Testis (tissue), 5 donors: ENCODE measurements at places on chromosomes 1 and 21.

- DNase-seq = no peak
These were observed 3.7 kb downstream of the TMCO2 start for GRCh38 chr1:40251456-40251855.

DNA sequence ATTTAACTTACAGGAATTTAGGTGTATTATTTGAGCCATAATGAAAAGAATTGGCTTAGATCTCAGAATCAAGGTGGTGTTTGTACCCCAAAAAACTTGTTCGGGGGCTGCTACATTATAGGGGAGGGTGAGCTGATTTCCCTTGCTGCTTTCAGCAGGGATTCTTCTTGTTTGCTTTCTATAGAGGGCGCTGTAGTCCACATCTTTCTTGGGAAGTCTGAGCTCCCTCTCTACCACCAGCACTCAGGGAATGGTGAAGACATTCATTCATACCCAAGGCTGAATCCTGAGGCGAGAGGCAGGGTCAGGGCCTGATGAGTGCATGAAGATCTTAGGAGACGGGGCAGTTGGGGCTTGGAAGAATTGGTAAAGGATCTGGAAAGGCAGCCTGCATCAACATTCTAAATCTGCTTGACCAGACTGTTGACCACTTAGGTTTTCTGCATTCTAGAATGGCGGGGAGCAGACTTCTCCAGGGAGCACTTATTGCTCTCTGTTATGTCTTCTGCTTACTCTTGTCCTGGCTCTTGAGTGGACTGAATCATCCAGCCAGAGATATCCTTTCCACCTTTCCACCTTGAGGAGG lies 18.9 kb downstream of the SPATA46 start:
- peak; percentile 47 for DNase-seq

DNA sequence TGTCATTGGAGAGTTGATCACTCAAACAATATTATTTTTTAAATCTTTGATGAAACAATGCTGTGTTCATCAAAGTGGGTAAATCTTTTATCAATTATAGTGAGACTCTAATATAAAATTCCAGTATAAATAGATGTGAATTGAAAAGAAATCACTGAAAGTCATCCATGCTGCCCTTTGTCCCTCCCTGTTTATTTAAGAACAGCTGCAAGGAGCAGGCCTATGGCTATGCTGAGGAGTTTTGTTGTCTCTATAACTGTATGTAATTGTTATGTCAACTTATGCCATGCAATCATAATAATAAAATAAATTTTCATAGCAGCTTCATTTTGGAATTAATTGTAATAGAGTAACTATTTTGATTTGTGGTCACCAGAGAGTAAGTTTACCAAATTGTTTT lies 1272.4 kb upstream of the ADGRL4 start:
- no peak for DNase-seq

DNA sequence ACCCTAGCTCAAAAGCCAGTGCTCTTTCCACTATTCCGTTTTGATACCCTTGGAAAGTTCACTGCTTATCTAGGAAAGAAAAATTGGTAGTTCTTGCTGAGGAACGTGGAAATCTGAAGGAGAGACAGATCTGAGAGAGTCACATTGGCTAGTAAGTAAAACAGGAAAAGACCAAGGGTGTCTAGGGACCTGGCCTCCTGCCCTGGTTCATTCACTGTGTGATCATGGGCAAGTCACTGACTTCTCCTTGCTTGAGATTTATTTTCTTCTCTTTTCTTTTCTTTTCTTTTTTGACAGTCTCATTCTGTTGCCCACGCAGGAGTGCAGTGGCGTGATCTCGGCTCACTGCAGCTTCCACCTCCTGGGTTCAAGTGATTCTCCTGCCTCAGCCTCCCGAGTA lies 90.8 kb downstream of the NFIA start:
- peak; percentile 45 for DNase-seq

- DNase-seq = no peak
These were observed 54.4 kb upstream of the RIPK4 start for GRCh38 chr21:41821081-41821755.

DNA sequence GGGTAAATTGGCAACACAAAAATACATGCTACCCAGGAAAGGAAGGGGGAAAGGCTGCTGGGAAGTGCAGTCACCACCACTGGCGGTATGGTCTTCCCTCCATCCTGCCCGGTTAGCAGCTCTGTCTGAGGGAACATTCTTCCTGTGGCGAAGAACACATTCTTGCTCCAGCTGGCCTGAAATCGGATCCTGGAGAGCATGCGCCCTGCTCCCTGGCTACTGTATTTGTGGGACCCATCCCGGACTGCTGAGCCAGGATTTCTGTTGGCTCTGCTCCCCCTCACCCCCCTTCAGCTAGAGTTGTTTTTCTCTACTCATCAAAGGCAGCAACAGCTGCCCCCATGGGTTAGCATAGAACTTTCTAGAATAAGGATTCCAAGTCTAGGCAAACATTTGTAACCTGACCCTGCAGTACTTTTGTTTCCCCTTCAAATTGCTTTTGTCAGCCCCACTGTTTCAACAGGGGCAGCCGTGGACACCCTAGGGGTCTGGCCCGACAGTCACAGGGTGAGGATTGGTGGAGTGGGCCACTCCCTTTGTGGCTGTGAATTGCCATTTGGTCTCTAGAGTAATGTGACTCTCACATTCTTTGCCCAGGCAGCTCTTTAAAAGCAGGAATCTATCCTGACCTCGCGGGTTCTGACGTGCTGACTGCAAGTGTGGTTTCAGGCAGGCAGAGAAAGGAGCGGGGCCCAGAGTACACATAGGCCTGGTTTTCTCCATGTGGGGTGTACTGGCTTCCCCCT lies 157.7 kb downstream of the TOMM20 start:
- peak; percentile 81 for DNase-seq

- DNase-seq = no peak
These were observed 312.0 kb upstream of the TMPRSS15 start for GRCh38 chr21:18715606-18716005.

- DNase-seq = no peak
These were observed 23.0 kb upstream of the KCNJ6 start for GRCh38 chr21:37939251-37939650.

- no peak for DNase-seq
These were observed 45.0 kb upstream of the BCL10 start for GRCh38 chr1:85321237-85321964.
